ENCODE measurements at places on chromosomes 16 and 17.
A peak's percentile ranks its signal among the peaks of the same experiment; 100 is the strongest.

DNA sequence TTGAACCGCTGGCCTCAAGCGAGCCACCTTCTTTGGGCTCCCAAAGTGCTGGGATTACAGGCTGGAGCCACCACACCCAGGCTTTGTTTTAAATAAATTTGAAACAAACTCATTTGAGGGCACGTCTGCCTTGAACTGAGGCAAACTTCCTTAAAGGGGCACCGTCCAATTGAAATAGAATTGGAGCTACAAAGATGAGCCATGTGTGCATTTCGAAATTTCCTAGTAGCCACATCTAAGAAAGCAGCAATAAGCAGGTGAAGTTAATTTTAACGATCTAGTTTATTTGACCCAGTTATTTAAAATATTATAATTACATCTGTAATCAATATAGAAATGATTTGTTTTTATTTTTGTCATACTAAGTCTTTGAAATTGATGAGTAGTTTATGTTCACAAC is 755 bp upstream of the C16orf89 start:
- no peak for DNase-seq

DNA sequence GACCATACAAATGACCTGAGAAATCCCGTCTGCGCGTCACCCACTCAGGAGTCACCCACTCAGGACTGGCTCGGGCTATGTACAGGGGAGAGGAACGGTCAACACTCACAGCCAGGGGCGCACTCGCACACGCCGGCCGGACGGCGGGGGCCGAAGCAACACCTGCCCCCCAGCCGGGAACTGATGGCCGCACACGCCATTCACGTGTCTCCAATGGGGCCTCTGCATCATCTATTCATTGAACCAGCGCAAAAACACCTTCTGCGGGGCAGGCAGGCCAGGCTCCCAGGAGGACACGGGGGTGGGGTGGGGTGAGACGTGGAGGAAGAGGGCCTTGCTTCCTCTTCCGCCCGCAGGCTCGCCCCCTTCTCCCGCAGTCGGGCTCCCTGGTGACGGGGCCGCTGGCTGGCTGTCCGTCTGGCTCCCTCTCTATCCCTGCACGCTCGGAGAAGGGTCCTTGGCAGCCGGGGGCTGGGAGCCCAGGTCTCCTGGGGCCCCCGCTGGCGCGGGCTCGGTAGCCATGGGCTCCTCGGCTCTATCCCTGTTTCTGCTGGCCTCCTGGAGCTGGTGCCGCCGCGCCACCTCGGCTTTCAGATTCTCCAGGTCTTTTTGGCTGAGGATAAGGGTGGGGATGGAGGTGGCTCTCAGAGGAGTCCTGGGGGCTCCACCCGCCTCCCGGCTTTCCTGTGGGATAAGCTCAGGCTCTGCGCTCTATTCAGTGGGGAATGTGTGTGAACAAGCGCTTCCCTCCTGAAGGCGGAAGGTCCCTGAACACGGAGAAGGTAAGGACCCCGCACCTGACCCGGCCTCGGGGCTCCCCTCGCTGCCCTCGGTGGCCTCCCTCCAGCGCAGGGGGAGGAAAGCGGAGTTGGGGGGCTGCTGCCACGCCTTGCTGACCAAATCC is 21.1 kb downstream of the CLUH start:
- DNase-seq: no peak

- DNase-seq: no peak
Observed at GRCh38 chr17:57597531-57598453, 147.3 kb downstream of the CCDC182 start.

DNA sequence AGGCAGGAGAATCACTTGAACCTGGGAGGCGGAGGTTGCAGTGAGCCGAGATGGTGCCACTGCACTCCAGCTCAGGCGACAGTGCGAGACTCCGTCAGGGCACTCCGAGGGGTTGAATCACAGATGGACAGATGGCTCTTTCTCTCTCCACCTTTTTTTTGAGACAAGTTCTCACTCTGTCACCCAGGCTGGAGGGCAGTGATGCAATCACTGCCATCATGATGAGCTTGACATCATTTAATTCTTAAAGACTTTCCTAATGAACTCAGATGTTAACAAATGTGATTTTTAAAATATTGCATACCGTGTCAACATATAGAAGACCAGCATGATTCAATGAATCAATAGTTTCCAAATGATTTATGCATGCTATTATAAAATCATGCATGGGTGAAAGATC is 3.5 kb downstream of the GDPD1 start:
- no peak for DNase-seq

DNA sequence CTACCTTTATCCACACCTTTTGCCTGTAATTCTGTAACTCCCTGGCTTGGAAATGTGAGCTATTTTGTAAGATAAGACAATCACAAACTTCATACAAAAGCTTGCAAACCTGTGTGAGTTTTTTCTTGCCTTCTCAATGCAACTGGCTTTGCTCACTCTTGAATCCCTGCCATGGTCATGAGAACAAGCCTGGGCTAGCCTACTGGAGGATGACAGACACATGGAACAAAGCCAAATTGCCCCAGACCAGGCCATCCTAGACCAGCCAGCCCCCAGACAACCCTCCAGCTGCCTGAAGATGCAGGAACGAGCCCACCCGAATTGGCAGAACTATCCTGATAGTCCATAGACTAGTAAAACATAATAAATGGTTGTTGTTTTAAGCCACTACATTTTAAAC is 466.6 kb upstream of the ERCC4 start:
- no peak for DNase-seq

DNA sequence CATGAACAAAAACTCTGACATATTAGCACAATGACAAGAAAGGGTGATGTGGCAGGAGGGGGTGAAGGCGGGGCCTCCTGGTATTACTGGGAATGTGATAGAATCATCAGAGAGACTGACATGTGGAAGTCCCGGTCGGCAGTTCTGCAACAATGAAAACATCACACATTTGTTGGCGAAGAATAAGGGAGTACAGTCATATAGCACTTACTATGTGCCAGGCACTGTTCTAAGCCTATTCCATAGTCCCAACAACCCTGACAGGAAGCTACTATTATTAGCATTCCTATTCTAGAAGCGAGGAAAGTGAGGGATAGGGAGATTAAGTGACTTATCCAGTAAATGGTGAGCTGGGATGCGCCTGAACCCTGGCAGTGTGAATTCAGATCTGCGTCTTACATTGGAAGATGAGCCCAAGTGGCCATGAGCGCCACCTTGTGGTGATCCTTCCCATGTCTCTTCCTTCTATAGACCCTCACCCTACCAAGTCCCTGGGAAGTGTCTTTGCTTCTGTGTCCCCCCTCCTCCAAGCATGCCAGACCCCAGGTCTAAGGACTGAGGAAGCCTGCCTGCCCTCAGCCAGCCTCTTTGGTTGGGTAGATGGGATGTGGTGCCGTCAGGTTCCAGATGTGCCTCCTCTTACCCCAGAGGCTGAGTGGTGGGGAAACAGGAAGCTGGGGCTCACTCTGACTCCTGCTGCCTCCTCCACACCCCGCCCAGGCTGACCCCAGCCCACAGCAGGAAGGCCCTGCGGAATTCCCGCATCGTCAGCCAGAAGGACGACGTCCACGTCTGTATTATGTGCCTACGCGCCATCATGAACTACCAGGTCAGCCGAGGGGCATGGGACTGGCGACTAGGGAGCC is 14.0 kb downstream of the FMNL1 start:
- DNase-seq: peak; percentile 68

GRCh38 chr16:6932871-6933385 is 399.7 kb upstream of the RBFOX1 start:
- no peak for DNase-seq

DNA sequence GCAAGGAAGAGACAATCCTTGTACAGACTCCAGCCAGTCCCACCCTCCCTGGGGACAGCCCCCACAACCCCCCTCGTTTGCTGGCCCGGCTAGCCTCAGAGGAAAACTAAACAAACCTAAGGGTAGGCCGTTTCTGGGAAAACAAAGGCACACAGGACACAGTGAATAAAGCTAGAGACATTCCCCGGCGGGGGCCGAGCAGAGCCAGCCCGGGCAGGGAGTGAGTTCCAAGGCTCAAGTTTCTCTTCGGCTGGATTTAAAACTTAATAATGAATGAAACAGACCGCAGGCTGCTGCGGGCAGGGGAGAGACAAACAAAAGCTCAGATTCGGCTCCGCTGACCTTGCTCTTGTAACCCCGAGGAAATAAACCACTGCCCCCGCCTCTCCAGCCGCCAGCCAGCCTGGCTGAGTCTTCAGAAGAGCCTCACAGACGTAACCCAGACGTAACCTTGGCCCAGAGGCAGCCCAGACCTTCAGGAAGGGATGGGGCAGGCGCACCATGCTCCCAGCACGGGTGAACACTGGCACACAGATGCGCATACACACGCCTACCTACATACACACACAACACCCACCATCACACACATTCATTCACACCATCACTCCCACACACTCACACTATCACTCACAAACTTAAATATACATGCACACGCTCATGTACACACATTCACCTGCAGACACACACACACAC is 216.0 kb downstream of the ZNF423 start:
- no peak for DNase-seq

GRCh38 chr17:7557775-7558543 is 591 bp upstream of the TNFSF13 start:
- DNase-seq: no peak

GRCh38 chr17:69412251-69412671 is 2.2 kb upstream of the MAP2K6 start:
- DNase-seq: no peak

GRCh38 chr17:76553178-76553908 is 13.5 kb downstream of the PRCD start:
- no peak for DNase-seq

DNA sequence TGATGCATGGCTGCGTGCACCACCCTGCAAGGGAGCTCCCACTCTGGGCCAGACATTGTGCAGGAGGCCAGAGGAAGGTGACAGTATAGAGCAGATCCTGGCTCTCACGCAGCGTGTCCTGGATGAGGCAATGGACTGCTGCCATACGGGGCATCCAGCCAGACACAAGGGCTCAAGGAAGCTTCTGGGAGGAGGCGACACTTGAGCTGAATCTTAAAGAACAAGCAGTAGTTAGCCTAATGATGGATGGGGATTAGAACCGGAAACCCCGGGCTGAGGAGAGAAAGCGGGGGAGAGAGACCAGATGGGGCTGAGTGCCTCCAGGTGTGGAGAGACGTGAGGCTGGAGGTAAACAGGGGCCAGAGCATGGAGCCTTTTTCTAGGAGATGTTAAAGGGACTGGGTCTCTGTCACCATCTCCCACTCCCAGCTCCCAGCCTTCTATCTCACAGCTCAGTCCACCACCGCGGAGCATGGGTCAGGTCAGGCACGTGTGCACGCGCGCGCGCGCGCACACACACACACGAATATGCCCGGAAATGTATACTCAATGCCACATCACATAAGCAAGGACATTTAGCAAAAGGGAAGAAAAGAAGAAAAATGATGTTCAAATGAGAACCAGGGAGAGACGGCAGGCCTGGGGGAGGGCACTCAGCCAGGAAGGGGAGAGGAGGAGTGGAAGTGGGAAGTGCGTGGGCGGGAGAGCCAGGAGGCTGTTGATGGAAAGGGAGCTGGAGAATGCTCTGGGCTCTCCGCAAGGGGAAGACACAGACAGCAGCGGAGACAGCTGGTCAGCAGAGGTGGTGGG is 46.3 kb downstream of the CCDC42 start:
- DNase-seq: no peak

GRCh38 chr17:2571523-2572303 is 21.7 kb upstream of the PAFAH1B1 start:
- no peak for DNase-seq

DNA sequence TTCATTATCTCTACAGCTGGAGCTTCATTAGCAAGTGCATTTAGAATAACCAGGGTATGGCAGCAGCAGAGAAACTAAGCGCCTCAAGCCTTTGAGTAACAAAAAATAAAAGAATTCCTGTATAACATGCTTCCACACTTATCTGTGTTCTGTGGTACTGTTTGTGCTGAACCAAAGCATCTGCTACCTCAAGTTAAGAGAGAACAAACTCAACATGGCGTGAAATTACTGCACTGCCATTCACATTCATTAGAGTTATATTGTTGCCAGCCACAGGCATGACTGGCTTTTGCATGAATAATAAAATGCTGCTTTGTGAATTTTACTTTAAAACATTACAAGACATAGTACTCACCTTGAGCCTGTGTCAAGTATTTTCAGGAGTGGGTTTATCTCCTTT is 76.6 kb downstream of the NLK start:
- no peak for DNase-seq

DNA sequence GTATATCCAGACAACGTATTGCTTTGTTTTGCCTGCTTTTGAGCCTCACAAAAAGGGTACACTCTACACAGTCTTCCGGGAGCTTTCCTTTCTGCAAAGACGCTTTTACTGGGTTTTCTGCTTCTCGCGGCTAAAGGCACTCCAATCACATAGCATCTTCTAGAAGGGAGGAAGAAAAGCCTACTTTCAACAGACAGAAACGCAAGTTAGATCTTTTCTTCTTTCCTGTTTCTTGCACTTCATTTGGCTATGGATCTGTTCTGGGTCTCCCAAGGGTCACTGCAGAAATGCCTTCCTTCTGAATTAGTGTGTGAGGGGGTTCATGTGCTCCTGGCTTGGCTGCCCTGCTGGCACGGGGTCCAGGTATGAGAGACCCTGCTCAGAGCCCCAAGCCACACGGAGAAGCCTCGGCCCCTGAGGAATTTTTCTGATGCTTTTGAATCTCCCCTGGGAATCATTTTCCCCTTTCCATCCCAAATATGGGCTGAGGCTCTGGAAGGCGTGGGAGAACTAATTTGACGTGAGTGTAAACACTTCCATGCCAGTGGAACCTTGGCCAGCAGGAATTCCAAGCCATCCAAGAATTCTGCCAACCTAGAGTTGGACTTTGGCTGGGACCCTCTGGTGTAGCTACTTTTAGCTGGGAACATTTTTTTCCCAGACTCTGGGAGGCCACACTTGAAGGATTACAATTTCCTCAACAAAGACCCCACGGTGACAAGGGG is 49.6 kb upstream of the NKD1 start:
- no peak for DNase-seq

- no peak for DNase-seq
Observed at GRCh38 chr17:81723651-81724209, 11.6 kb downstream of the SLC25A10 start.

- DNase-seq: no peak
Observed at GRCh38 chr16:47467501-47467900, 6.4 kb downstream of the PHKB start.

DNA sequence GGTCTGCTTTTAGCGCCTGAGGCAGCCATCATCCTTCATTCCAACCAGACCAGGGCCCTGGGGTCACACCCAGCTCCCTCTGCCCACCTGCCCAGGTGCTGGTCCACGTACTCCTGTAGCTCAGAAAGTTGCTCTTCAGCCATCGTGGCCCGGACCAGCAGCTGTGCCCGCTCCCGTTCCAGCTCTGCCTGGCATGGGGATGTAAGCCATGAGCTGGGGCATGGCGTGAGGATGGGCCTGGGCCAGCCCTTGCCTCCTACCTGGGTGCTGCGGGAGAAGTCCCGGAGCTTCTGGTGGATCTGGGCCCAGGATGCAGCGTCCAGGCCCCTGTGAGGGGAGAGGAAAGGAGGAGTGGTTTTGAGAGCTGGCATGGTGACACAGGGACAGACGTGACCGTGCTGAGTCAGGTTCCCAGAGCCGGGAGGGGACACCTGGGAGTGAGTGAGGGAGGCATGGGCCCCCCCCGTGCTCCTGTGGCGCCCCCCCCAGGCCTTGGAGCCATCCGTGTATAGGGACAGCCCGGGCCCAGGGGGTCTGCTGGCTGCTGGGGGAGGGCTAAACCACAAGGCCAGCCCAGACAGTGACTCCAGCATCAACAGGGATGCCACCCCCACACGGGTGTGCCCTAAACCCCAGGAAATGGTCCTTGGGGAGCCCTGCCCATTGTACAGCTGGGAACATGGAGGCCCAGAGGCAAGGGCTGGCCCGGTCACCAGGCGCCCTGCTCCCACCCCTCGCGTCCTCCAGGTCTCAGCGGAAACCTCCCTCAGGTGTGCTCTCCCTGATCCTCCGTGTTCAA is 2.1 kb downstream of the ANTKMT start:
- DNase-seq: no peak

Data from activated CD4-positive, alpha-beta T cell treated with anti-CD3 and anti-CD28 coated beads for 1 hour (primary cell).